ENCODE measurements at places on chromosomes 2 and 18.
A peak's percentile ranks its signal among the peaks of the same experiment; 100 is the strongest.

- no peak for DNase-seq
Observed at GRCh38 chr2:234631646-234632514, 135.0 kb upstream of the ARL4C start.

GRCh38 chr2:12432985-12433625 is 283.6 kb upstream of the TRIB2 start:
- no peak for DNase-seq

DNA sequence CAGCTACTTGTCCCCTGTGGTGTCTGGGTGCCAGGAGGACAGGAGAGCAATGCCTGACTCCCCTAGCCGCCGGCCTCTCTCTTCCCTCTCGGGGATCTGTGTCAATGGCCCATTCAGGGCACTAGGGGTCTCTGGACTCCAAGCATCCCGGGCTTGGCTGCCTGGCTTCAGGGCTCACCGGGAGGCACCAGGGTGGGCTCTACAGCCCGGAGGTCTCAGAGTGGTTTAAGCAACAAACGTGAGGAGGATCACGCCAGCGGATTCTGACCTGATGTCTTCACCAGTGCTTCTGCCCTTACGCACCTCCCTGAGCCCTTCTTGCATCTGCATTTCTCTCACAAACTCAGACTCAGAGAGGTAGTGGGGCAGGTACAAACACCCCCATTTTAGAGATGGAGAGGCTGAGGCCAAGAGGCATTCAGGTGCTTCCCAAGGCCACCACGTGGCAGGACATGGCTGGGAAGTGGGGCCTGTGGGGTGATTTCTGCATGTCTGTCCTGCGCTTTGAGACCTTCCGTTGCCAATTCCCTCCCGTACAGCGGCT is 243.0 kb downstream of the CELF4 start:
- DNase-seq: peak; percentile 17

DNA sequence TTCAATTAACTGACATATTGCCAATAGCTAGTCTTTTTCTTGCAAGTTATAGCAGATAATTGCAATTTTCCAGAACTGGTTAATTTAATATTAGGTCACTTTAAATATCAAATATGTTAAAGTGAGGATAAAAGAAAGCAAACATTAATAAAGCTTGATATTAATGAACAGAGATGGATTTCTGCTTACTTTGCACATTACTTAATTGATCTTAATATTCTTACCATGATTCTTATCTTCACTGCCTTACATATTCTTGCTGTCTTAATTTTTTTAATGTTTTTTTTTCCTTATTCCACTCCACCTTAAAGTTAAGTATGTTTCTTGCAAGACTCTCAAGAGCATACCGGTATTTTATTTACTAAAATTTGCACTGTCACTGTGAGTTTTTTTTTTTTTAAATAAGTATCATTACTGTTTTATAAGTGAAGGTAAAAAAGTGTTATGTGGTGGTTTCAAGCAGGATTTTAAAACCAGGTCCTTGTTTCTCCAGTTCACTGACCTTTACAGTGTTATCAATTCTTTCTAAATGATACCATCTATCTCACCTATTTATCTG is 33.9 kb downstream of the PPP3R1 start:
- DNase-seq: no peak

DNA sequence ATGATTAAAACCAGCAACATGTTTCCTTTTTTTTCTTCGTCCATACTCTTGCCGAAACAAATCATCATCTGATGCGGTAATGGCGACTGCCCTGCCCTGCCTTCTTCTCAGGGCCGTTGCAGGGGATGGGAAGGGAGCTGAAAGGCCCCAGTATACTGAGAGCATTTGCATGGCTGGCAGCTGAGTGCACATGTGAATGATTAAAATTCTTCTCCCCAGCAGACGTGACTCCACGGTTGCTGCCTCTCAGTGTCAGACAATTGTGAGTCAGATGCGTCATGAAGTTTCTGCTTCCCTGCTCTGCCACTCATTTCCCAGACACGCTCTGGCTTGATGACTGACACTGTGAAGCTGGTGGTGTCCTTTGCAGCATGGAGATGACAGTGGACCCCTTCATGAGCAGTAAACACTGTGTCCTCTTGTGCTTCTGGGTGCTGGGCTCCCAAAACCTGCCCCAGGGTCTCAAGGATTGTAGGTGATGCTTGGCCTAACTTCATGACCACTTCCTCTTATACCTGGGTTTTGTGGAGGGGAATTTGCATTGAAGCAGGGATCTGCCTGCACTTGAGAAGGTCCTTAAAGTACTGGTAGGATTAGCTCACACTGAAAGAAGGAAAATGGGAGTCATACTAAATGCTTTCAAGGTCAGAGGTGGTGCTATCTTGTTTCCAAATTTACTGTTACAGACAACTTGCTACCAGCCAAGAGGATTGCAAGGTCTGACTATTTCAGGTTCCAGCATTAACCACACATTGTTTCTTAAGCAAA is 222.5 kb upstream of the COPS8 start:
- peak; percentile 92 for DNase-seq

GRCh38 chr2:231037731-231038482 is 584 bp downstream of the C2orf72 start:
- no peak for DNase-seq

Data from bronchial epithelial cell (primary cell).